Activated CD4-positive, alpha-beta T cell treated with anti-CD3 and anti-CD28 coated beads, Interleukin-2, Interleukin-6, amounts not matched to agents 100 ng/mL and 50 ng/mL, durations not matched to agents 16 hours and 8 hours (primary cell): ENCODE measurements at places on chromosomes 16 and 17.

GRCh38 chr16:26396511-26397235 lies 670.1 kb upstream of the C16orf82 start:
- no peak for DNase-seq

DNA sequence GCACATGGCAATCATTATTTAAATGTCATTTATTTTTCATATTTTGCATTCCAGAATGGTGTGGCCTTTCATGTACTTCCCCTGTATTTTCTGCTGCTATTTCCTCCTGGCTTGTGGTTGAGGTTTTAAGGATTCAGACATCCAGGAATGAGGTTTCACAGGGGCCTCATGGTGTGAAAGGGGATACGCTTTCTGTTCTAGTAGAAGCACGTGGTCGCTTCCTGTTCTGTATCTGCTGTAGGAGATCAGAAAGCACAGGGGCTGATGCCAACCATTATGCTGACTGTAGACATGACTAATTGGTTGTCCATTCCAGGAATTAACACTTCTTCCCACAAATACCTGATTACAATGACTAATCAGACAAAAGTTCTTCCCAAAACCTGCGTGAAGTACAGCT lies 405.9 kb downstream of the SHISA9 start:
- DNase-seq, result no peak

DNA sequence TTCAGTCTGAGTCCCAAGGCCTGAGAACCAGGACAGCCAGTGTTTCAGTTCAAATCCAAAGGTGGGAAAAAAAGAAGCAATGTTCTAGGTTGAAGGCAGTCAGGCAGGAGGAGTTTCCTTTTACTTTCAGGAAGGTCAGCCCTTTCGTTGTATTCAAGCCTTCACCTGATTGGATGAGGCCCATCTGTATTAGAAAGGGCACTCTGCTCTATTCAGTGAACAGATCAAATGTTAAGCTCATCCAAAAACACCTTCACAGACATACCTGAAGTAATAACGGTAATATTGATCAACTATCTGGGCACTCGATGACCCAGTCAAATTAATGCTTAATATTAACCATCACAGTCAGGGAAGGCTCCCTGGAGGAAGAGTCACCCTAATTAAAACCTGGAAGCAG lies 60.9 kb downstream of the IRX5 start:
- DNase-seq, result no peak

GRCh38 chr17:36941265-36942010 lies 4.2 kb downstream of the LHX1 start:
- DNase-seq, result no peak

- DNase-seq, result no peak
Measured at GRCh38 chr17:22704674-22705073, 1012.4 kb downstream of the KCNJ18 start.

DNA sequence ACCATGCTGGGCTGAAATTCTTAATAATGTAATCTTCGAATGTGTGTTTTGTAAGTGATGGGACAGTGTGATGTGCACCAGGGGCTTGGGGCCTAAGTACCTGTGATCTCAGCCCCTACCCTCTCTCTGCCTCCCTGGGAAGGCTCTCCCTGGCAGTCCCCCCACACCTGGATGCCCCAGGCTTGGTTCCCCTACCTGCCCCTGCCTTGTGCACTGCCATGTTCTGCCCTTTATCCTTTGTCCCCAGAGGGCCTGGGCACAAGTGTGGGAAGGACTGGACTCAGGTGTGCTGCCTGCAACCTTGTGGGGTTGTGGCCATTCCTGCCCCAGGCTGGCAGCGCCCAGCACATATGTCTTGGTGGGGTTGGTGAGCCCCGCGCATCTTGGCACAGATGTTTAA lies 55.4 kb upstream of the CREBBP start:
- no peak for DNase-seq
